Tracheal epithelial cell (primary cell): ENCODE measurements at places on chromosomes 1 and 21. TPM values are rescaled to one million over a fixed set of nuclear protein-coding genes. Genes with fewer than 3 reads are reported as not detected.

Gene ACTL8
- not detected in 2 replicates for total RNA-seq

Gene TBX15
- total RNA-seq = under 0.01 TPM in 1 of 2 replicates, not detected in the other

Gene PTPN22
- total RNA-seq = 0.21 and 0.96 TPM in 2 replicates

Gene CD84
- total RNA-seq = not detected in 2 replicates

Gene MAEL
- total RNA-seq = not detected in 2 replicates

Gene THRAP3
- total RNA-seq = 80.2 and 86.5 TPM in 2 replicates

Gene CNR2
- not detected in 2 replicates for total RNA-seq

Gene DNAJC16
- total RNA-seq = 10.7 and 11.8 TPM in 2 replicates

Gene LYPD8
- total RNA-seq = under 0.01 TPM in 1 of 2 replicates, not detected in the other

Gene PLCH2
- total RNA-seq = 91.0 and 107 TPM in 2 replicates

Gene VWA5B1
- total RNA-seq = not detected in 2 replicates

Gene MX2
- total RNA-seq = 0.21 and 0.24 TPM in 2 replicates

Gene PDZK1IP1
- 2.3 and 73.0 TPM in 2 replicates for total RNA-seq

Gene CENPF
- 0.85 and 3.9 TPM in 2 replicates for total RNA-seq

Gene FTCD
- total RNA-seq = 0.48 TPM in 1 of 2 replicates, not detected in the other
